ENCODE measurements at places on chromosomes 11 and 22.

- DNase-seq, result no peak
Measured at GRCh38 chr11:133992121-133992520, 35.4 kb upstream of the IGSF9B start.

- DNase-seq, result no peak
Measured at GRCh38 chr11:107957109-107957588, 28.9 kb downstream of the RAB39A start.

DNA sequence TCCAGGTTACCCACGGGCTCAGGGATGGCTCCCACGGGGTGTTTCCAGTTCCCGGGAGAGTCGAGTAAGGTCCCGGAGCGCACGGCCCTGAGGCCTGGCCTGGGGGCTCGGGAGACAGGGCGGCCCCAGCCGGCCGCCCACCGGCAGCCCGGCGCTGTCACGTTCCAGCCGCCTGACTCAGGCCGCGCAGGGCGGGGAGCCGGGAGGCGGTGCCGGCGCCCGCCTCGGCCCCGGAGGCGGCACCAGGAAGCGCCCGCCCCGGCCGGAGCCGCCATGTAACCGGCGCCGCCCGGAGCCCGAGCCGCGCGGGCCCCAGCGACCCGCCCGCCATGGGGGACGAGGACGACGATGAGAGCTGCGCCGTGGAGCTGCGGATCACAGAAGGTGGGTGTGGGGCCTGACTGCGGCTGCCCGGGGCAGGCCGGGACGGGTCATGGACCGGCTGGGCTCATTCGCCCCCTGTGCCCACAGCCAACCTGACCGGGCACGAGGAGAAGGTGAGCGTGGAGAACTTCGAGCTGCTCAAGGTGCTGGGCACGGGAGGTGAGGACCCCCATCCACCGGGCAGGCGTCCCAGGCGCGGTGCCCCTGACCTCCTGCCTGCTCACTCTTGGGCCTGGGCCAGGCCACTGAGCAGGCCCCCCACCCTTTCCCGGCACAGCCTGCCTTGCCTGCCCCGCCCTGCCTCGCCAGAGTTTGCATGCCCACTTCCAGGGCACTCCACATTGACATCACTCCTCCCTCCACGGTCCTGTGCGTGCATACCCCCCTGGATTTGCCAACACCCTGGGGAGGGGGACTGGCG lies at the start of gene RPS6KA4:
Gene RPS6KA4 (plus strand): TSS at position 256 of the 805 bp plus-strand sequence. CDS start 74 bp downstream, at position 330.
- peak; percentile 28 for DNase-seq

DNA sequence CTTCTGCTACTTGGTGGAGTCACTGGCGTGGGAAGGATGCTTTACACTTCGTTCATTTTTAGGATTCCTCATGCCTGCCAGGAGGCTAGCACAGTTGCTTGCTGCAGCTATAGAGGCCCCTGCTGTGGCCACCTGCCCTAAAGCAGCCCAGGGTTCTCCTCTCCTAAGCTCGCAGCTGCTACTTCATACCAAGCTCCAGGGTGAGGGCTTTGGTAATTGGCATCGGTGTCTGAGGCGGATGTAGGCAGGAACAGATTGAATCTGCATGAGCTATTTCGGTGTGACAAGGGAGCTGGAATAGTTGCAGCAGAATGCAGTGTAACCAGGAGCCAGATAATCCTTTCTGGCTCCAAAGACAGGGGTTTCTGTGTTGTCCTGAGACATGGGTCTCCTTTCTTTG lies 133.1 kb downstream of the MICAL2 start:
- no peak for DNase-seq

DNA sequence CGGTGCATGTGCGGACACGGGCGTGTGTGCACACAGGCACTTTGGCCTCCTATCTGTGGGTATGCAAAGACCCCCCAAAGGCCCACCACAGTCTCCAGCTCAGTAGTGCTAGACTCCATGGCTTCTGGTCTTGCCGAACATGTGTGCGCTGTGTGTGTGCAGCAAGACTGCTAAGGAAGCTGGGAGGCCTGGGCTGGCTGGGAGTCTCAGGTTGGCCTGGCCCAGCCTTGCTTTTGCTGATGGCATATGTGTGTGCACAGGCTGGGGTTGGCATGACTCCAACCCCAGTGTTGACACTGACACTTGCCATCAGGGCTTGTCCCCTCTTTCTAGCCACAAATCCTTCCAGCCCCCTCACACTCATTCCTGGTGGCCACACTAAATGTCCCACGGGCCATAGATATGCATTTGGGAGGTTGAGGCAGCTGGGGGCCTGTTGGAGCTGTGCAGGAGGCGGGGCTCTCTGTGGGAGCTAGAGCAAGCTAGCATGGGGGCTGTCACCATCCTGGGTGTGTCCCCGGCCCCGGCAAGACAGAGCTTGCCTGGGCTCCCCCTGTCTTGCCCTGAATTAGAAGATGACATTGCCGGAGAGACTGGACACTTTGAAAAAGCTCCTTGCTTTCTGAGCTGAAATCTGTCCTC lies 60.9 kb upstream of the NECTIN1 start:
- no peak for DNase-seq

DNA sequence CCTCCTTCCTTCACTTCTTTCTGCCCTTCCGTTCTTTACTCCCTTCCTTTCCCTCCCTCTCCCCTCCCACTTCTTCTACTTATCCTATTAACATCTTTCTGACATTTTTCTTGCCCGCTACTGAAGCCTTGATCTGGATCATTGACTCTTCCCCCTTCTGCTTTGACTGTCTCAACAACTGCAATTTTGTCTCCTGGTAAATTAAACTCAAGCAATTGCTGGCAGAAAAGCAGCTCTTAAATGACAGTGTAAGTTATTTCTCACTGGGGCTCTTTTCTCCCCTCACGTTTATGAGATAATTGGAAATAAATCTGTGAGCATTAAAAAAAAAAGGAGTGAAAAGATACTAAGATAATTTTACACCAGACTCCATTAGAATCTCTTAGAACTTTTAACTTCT lies 120.0 kb downstream of the SLC17A6 start:
- no peak for DNase-seq

- no peak for DNase-seq
Measured at GRCh38 chr11:112902361-112903011, 58.7 kb upstream of the NCAM1 start.

DNA sequence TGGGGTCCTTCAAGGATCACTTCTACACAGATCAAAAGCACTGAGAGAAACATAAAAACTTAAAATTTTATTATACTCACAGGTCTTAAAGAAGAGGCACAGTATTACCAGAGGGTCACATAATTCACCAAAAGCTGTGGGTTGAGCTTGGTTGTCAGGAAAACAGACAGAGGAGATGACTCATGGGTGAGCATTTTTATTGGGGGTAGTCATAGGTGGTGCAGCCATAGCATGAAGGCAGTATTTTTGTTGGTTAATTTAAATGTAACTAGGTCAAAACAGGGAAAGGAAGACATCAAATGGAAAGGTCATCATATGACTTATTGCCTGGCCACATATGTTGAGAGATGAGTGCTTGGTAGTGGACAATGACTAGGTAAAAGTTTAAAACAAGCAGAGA lies 24.2 kb downstream of the OR5B17 start:
- DNase-seq, result no peak

GRCh38 chr11:86291466-86292262 lies 10.4 kb upstream of the HIKESHI start:
- peak; percentile 22 for DNase-seq

DNA sequence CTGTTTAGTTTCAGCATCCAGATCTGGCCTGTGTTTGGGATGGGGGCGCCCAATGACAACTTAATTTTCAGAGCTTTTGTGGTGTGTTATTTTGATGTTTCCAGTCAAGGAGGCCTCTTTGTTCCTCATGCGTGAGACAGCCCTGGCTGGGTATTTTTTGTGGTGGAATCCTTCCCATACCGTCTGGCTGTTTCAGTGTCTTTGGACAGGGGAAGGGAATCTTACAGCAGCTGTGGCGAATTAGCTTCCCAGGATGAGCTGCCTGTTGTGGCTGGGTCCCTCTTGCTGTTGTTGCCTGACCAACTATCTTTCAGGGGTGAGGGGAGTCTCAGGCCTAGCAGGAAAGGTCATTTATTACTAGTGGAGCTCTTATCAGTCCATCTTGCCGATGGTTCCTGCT lies 138.8 kb downstream of the ARHGAP20 start:
- DNase-seq, result no peak

GRCh38 chr22:48424201-48424627 lies 1403.5 kb downstream of the BRD1 start:
- no peak for DNase-seq

- peak; percentile 47 for DNase-seq
Measured at GRCh38 chr11:65181569-65182257, at the start of gene CAPN1. Gene CAPN1 (plus strand): TSS chr11:65181928. CDS start chr11:65182702, 774 bp downstream.

DNA sequence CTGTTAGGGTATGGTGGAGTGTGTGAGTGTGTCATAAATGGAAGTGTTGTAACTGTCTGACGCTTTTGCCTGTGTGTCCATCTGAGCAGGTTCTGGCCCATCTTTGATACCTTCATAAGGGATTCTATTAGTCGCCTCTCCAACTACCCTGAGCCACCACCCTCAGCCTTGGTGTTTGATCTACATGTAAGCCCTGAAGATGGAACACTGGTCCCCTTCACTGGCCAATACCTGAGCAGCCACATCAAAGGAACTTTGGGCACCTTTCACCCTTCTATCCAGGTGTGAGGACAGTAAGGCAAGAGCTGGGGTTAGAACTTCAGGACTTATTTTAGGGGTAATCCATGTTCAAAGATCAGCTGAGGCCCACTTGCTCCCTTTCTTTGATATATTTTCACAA lies 51.0 kb downstream of the DNHD1 start:
- no peak for DNase-seq

DNA sequence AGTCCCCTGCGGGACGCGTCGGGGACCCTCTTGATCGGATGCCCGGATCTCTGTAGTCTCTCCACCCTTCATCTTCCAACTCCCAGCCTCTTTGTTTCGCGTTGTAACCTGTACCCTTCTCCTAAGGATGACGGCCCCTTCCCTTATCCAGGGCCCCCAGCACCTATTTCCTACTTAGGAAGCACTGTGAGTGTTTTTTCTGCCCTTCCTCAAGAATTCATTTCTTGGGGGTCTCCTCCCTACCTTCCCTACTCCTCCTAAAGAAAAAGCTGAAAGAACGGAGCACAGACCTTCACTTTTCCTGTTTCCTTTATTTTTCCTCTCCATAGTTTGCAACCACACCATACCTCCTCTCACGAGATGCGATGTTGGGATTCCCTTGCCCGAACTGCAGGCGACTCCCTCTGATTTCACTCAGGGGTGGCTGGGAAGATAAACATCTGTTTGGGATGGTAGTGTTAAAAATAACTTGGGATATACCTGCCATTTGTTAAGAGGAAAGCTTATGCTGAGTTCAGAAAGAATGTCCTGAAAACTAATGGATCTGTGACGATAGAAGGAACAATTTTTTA lies 593 bp downstream of the FAM118B start:
- DNase-seq, result no peak

- no peak for DNase-seq
Measured at GRCh38 chr11:131038597-131038996, 122.3 kb upstream of the SNX19 start.

DNA sequence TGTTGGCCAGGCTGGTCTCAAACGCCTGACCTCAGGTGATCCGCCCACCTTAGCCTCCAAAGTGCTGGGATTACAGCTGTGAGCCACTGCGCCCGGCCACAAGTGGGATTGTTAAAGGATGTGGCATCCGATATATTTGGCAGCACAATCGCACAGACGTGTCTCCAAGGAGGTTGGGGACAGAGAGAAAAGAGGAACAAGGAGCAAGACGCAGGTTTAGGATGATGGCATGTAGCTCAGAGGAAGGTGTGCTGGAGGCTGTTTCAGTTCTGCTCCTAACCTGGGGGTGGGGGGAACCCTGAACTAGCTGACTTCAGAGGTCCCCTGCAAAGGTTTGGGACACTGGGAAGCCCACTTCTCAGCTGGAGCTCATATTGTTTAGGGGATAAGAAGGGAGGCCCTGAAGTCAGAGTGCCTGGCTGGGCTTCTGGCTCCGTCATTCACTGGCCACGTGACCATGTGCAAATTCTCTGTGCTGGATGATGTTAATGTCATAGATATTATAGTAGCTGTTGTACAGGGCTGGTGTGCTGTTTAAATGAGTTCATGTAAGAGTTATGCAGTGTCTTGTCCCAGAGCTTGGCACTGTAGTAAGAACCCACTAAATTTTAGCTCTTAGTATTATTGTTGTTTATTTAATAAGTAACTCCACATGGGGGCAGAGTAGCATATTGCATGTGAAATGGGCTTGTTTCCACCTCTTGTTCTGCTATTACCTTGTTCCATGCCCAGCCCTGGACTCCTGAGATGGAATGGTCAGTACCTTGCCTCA lies 129.7 kb downstream of the ST3GAL4 start:
- DNase-seq, result no peak
